ENCODE measurements at places on chromosomes 7 and 10.

DNA sequence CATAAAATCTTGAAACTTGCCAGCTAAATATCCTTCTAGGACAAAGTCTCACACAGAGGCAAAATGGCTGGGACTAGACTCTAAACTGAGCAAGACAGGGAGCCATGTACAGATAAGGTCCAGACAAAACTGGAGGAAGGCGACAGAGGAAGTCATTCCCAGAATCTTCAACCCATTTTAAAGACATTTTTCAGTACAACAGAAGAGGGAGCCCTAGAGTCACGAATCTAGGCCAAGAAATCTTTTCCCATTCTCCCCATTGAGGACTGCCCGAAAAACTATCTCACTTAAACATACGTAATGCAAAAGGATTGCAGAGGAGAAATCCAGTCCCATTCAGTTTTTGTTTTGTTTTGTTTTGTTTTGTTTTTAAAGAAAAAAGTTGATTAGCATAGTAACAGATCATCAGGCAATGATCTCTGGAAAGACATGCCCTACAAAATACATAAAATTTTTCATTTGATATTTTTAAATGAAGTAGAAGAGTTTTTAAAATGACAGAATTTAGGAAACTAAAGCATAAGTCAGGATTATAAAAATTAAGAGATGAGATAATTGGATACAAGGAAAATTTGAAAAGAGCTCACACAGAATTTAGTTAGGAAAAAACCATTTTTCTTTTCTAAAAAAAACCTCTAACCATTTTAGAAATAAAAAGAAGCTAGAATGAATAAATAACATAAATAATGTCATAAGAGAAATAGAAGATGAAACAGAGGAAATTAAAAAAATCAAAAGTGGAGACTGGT lies 16.9 kb upstream of the PRF1 start:
- DNase-seq: no peak

- DNase-seq: no peak
Measured at GRCh38 chr10:131211965-131212619, 99.4 kb downstream of the TCERG1L start.

GRCh38 chr10:15344876-15345285 lies 26.2 kb downstream of the FAM171A1 start:
- no peak for DNase-seq

GRCh38 chr7:48101352-48101751 lies 12.3 kb downstream of the UPP1 start:
- no peak for DNase-seq

GRCh38 chr10:129956286-129956670 lies 7.8 kb downstream of the EBF3 start:
- no peak for DNase-seq

DNA sequence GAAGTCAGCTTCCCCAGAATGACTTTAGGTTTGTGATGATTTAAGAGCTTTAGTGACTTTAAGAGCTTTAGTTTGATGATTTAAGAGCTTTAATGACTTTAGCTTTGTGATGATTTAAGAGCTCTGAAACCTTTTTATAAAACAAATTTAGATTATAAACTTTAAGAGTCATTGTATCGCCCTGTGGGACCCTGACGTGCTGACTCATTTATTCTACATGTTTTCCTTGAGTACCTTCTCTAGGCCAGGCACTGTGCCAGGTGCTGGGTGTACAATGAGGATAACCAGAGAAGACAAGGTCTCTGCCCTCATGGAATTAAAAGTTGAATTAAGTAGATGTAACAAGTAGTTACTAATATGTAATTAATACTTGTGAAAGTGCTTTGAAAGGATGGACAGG lies 45.4 kb downstream of the CNNM1 start:
- no peak for DNase-seq

DNA sequence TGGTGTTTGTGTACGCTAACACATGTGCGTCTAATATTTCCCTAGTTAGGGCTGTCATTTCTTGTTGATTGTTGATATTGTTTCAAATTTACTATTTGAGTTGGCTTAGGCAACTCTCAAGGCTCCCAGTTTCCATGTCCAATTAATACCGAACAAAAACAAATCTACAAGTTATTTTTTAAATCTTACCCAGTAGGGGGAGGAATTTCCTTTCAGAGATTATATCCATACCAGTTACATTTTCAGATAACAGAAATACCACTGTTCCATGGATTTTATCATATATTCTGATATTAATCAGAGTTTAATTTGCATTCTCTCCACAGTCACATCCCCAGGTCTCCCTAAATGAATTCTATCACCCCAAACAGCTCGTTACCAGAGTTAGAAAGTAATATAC lies 7.2 kb upstream of the AKR1B10 start:
- no peak for DNase-seq

- no peak for DNase-seq
Measured at GRCh38 chr7:139895141-139895829, 66.2 kb downstream of the TBXAS1 start.
